ENCODE measurements at places on chromosomes 3 and 15.

DNA sequence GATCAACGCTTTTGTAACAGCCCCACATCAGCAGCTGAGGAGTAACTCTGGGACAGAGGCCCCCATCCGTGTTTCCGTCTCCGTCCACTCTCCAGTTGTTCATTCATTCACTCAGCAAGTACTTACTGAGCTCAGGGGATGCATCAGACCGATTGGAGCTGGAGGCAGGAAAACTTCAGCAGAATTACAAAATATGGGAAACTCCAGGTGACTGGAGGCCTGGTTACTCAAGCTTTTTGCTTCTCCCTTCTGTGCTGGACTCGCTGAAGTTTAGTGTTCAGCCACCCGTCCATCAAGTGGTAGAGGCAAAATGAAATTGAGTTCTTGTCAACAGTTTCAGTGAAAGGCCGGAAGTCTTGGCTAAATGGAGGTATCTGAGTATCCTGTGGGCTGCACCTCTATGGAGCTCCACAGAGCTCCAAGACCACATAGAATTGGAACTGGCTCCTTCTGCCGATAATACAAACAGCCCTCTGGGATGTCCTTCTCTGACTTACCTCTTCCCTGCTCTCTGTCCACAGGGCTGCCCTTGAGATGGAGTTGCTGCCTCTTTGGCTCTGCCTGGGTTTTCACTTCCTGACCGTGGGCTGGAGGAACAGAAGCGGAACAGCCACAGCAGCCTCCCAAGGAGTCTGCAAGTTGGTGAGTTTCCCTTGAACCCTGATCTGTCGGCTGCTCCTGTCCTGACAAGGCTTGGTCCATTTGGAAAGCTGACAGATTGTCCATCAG lies 14.7 kb downstream of the NRROS start:
- DNase-seq, result no peak

GRCh38 chr3:4582624-4583023 lies 89.5 kb downstream of the ITPR1 start:
- DNase-seq, result no peak

- DNase-seq, result no peak
Measured at GRCh38 chr15:78446551-78446950, 8.5 kb downstream of the IREB2 start.

GRCh38 chr3:17075907-17076306 lies 191.2 kb downstream of the PLCL2 start:
- DNase-seq, result no peak

GRCh38 chr3:13015286-13016082 lies 57.7 kb downstream of the IQSEC1 start:
- no peak for DNase-seq

- DNase-seq, result no peak
Measured at GRCh38 chr3:4738737-4739274, 240.4 kb upstream of the BHLHE40 start.

- no peak for DNase-seq
Measured at GRCh38 chr3:31937225-31937624, 43.8 kb downstream of the OSBPL10 start.

- no peak for DNase-seq
Measured at GRCh38 chr3:143170074-143170473, 50.5 kb downstream of the CHST2 start.
